ENCODE measurements at places on chromosomes 13 and 19.

DNA sequence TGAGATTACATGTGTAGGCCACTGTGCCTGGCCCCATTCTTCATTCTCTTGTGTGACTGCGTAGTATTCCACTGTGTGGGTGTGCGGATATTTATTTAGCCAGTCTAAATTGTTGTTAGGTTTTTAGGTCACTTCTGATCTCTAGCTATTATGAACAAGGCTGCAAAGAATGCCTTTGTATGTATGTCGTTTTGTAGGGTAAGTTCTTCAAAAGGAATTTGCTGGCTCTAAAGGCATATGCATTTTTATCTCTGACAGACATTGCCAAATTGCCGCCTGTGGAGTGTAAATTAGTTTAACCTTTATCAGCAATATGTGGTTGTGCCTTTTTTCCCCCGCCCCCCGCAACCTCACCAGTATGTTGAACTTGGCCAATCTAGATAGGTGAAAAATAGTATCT lies 30.3 kb upstream of the EHD2 start:
- no peak for DNase-seq

- peak; percentile 61 for DNase-seq
These were observed 515 bp downstream of the UFM1 start for GRCh38 chr13:38350114-38350617.

GRCh38 chr13:83731113-83731512 lies 151.2 kb downstream of the SLITRK1 start:
- DNase-seq = no peak

DNA sequence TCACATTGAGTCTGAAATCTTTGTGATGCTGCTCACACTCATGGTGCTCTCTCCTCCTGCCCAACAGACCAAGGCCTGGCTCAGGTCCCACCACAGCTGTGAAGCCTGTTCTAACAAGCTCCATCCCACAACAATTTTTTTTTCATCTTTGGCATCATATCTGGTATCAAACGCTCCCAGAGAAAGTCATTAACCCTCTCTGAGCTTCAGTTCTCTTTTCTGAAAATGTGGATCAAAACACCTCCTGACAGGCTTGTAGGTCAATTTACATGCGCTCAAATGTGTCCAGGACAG lies 224.4 kb downstream of the LACC1 start:
- DNase-seq = no peak

DNA sequence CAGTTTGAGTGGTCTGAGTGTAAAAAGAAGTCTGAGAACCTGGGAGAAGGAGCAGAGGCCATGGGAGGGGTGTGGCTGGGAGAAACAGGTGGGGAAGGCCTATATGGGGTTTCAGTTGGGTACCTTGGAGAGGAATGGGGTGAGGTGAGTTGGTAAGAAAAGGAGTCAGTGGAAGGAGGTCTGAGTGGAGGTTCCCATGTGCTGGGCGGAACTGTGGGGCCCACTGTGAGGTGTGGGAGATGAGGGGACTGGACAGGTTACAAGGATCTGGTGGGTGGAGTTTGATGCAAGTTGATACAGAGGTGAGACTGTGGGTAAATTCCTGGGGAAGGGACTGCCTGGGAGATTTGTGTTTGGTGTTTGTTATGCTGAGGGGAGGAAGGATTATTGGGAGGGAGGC lies 2.1 kb downstream of the ZNF574 start:
- DNase-seq = no peak

GRCh38 chr13:109816808-109817203 lies 30.4 kb upstream of the IRS2 start:
- no peak for DNase-seq

GRCh38 chr13:45537516-45537915 lies 72.8 kb downstream of the COG3 start:
- no peak for DNase-seq

DNA sequence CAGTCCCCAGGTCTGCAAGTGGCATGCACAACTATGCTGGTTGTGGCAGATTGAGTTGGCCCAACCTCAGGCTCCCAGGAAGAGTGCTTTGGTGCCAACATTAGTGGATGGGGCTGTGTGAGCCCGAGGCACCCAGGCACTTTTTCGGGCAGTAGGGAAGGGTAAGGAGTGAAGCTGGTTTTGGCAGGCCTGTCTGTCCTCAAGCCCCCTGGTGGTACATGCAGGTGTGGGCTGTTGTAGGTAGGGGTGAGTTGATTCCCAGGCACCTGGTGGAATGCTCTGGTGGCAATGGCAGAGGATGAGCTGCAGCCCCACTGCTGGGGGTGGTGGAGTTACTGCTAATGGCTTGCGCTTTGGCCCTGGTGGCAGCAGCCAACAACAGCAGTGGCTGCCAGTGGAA lies 723.7 kb upstream of the SLITRK1 start:
- DNase-seq = no peak

- no peak for DNase-seq
These were observed 55.0 kb downstream of the TINCR start for GRCh38 chr19:5512715-5513114.

- no peak for DNase-seq
These were observed 11.8 kb upstream of the PLA2G4C start for GRCh38 chr19:48122421-48122820.

DNA sequence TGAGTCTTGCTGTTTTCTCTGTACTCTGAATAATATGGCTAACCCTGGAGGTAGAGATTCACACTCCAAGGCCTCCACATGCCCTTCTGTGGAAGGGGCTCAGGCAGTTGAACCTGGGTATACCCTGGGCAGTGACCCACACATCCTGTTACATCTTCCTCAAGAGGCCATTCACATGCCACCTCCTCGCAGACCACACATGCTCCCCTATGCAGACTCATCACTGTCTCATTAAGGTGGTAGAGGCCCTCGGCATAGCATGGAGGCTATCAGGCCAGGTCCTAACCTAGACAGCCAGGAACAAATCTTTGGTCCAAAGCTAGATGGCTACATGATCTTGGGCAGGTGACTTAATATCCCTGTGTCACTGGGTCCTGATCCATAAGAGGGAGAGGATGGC lies 363.9 kb upstream of the ZNF507 start:
- no peak for DNase-seq

- no peak for DNase-seq
These were observed 16.4 kb downstream of the ARID3A start for GRCh38 chr19:942133-942645.

- no peak for DNase-seq
These were observed 748 bp downstream of the RAB4B start for GRCh38 chr19:40778706-40779284.

GRCh38 chr19:39553082-39553652 lies 13.2 kb upstream of the EID2 start:
- DNase-seq = no peak

GRCh38 chr19:49544154-49544553 lies 16.4 kb downstream of the RCN3 start:
- DNase-seq = no peak

GRCh38 chr19:13629687-13630357 lies 123.5 kb upstream of the CACNA1A start:
- DNase-seq = no peak

DNA sequence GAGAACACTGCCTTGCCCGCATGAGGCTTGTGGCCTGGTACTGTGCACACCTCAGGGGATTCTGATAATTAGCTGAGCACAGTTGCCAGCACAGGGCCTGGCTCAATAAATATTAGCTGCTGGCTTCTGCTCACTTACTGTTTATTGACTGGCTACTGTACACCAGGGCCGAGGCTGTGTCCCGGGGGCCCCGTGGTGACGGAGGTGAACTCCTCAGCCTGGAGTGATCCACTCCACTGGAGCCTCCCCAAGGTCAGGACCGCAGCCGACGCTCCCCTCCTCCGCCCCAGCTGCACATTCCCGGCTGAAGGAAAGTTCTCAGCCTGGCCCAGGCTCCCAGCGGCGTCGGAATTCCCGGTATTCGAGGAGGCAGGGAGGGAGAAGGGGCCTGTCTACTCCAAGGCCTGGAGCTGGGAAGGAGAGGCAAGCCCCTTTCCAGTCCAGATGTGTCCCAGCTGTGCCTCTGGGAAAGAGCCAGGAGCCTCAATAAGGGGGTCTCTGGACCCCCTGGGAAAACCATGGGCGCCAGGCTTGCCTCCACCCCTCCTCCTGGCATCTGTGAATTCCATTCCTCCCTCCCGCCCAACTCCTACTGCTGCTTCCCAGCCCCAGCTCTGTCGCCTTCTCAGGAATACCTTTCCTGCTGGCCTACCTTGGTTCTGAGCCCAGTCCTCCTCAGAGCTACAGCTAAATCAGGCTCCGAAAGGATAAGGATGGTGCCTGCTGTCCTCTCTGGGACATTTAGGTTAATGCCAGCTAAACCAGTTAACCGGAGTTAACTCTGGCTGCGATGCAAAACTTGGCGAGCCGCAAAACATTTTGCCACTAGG lies 7.3 kb downstream of the RPS16 start:
- peak; percentile 91 for DNase-seq

- DNase-seq = no peak
These were observed 60.5 kb downstream of the WDR87 start for GRCh38 chr19:37845932-37846331.

DNA sequence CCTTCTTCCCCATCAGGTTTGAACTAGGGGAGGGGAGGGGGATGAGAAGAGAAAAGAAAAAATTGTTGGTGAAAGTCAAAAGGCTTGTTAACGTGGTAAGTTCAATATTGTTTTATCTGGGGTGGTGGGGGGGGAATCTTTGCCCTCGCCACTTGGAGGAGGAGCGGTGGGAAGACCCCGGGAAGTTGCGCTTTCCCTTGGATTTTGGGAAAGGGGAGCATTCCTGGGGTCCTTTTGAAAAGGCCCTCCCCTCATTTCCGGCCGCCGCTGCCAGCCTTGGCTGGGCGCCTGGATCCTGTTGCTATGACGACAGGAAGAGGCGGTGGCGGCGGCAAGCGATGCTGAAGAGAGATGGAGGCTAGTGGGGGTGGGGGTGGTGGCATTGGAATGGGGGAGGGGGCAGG lies 4.6 kb upstream of the CACNG8 start:
- DNase-seq = peak; percentile 86

GRCh38 chr13:71866335-71867130 lies 471 bp downstream of the DACH1 start:
- peak; percentile 71 for DNase-seq

GRCh38 chr19:23070353-23071146 lies 46.3 kb upstream of the ZNF730 start:
- DNase-seq = no peak

DNA sequence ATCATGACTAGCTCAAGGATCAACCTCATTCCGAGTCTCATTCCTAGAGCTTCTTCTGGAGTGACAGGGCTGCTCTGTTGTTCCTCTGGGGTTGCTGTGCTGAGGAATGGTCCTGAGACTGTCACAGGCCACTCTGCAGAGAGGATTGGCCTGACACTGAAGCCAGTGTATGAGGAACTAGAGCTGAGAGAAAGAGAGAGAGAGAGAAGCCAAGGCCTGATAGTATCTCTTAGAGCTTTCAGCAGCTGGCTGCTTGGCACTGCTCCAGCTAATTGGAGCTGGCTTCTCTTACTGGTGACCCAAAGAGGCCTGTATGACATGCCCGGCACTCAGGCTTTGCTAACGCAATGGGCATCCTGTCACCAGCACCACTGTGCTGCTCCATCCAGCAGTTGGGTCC lies 73.4 kb upstream of the FLT1 start:
- DNase-seq = no peak

- peak; percentile 56 for DNase-seq
These were observed 659 bp downstream of the GNA11 start for GRCh38 chr19:3094601-3095440.

GRCh38 chr19:49718991-49719390 lies 28.1 kb downstream of the CPT1C start:
- DNase-seq = no peak

GRCh38 chr19:32879741-32880140 lies 10.2 kb upstream of the SLC7A9 start:
- DNase-seq = no peak

DNA sequence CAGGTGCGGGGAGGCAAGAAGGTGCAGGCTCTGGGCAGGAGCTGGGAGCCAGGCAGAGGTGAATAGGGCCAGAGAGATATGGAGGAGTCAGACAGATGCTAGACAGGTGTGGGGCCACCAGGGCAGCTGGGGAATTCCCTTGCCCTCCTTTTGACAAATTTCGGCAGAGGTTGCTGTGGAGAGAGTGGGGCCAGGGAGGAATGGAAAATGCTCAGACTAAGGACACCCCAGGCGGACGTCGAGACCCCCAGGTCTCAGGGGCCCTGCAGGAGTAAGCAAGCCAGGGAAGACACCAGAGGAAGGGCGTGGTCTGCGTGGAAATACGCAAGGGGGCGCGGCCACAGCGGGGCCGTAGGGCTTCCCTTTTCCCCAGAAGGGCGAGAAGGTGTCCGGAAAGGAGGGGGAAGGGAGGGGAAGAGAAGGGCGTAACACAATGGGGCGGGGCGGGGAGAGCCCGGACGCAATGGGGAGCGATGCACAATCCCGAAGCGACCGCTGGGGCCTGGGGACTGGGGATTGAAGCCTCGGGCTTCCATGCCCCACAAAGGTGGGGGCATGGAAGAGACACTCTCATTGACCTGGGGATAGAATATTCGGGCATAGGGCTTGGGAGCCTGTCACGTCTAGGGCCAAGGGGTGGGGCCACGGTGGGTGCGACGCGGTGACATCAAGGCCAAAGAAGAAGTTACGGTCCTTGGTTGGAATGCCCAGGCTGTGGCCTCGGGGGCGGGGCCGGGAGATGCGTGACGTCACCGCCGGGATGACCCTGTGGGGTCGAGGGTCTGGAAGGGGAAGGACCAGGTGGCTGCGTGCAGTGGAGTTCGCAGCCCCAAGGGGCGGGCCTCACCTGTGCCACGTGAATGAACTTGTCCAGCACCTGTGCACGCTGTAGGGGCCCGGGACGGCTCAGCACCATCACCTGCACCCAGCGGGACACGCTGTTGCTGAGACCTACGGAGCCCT lies 8.2 kb downstream of the RASGRP4 start:
- DNase-seq = peak; percentile 84

- DNase-seq = no peak
These were observed 10.1 kb downstream of the NFILZ start for GRCh38 chr19:8640402-8641004.

DNA sequence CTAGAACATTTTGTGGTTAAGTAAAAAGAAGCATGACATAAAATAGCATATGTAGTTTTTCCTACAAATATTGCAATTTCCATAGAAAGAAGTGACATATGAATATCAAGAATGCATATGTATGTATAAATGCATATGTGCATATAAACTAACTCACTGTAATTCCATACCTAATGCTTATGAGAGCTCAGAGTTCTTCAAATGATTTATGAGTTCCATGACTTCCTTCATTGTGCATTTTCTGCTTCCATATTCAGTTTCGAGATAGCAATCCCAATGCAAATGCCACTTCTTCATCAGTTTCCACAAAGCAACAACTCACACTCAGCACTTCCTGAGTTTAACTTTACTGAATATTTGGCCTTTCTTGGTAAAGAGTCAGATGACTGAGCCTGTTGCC lies 1744.3 kb upstream of the MIR17HG start:
- DNase-seq = no peak

GRCh38 chr13:113742000-113742441 lies 17.0 kb upstream of the TMEM255B start:
- DNase-seq = peak; percentile 53

GRCh38 chr19:46254776-46255175 lies 25.2 kb downstream of the IGFL1 start:
- no peak for DNase-seq

Measured in neural progenitor cell (in vitro differentiated cells).